ENCODE measurements at places on chromosomes 3 and 15.

GRCh38 chr3:172707030-172707429 is 3.8 kb downstream of the NCEH1 start:
- no peak for DNase-seq

DNA sequence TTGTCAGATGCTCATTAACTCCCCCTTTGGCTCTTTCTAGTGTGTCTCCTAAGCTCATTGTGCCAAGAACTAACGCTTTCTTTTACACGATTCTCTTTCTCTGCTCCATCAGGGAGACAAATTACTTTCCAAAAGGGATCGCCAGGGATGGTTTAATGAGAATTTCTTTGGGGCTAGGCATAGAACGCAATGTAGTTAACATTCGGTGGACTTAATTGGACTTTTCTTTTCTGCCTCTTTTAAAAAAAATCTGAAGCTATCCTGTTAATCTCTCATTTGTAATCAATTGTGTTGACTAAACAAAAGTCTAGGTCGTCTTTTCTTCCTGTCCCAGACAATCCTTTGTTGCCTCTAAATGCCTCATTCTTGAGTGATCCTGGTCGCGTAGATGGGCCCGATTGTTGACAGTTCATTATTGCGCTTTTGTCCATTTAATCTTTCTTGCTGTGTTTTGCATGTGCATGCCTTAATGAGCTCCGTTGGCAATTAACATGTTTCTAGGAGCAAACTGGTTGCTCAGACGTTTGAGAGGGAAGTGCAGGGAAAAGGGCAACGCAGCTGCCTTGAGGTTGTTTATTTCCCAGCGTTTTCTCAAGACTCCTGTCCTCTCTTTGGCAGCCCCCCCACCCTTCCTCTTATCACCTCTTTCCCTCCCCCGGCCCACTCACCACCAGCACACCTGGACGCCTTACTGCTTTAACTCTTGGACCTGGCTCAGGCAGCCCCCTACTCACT is 7.8 kb downstream of the FEZF2 start:
- no peak for DNase-seq

- no peak for DNase-seq
Measured at GRCh38 chr15:96028620-96029019, 301.9 kb upstream of the NR2F2 start.

DNA sequence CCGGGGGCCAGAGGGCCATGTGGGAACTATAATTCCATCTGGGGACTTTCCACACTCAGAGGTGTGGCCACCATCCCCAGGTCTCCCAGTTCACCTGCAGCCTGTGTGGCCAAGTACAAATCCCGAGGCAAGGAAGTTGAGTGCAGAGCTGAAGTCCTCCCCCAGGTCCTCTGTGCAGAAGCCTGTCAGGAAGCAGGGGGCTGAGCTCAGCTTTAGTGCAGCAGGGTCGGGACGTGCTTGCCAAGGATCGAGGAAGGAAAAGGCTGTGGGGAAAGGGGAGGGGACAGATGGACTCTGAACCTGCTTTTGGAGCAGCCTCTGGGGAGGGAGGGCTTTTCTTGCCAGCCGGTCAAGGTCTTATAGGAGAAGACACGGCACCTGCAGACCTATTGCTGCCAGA is 67.7 kb downstream of the CHRNA7 start:
- DNase-seq, result no peak

DNA sequence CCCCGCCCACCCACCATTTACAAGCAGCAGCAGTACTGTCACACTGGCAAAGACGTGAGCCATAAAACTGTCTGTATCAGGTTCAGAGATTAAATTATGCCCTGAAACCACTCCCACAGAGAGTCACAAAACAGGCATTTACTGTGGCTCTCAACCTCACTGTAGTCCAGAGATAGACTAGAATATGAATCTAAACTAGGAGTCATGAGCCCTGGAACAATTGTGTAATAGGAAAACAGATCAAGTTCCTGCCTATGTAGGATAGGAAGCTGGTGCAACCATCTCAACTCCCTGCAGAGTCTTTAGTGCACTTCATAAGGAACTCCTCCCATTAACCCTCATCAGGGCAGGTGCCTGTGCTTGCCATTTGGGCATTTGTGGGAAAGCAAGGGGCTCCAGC is 61.7 kb downstream of the FAM227B start:
- DNase-seq, result no peak

- DNase-seq, result no peak
Measured at GRCh38 chr3:197427021-197427420, 128.6 kb upstream of the DLG1 start.

- DNase-seq, result no peak
Measured at GRCh38 chr15:41734079-41734478, 40.2 kb upstream of the MAPKBP1 start.

GRCh38 chr3:41574900-41575299 is 375.6 kb downstream of the CTNNB1 start:
- DNase-seq, result no peak

- no peak for DNase-seq
Measured at GRCh38 chr15:78034495-78035191, 42.9 kb downstream of the TBC1D2B start.

DNA sequence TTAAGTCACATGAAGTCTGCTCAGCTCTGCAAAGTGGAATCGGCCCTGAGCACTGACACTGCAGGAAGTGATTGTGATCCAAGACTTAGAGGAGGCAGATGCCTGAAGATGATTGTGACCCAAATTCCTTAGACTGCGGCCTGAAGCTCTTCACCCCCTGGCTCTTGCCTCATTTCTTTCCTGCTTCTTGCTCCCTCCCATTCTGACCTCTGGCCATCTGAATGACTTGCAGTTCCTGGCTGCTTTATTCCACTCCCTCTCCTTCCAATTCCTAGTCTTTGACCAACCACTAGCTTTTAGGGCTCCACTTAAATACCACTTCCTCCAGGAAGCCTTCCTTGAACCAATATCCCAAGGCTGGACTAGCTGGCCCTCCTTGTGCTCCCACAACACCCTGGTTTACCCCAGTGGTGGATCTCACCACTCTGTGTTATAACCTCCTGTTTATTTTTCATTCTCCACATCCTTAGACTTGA is 9.9 kb upstream of the EPB42 start:
- DNase-seq, result no peak

- DNase-seq, result no peak
Measured at GRCh38 chr3:15207836-15208504, 1.9 kb downstream of the CAPN7 start.

DNA sequence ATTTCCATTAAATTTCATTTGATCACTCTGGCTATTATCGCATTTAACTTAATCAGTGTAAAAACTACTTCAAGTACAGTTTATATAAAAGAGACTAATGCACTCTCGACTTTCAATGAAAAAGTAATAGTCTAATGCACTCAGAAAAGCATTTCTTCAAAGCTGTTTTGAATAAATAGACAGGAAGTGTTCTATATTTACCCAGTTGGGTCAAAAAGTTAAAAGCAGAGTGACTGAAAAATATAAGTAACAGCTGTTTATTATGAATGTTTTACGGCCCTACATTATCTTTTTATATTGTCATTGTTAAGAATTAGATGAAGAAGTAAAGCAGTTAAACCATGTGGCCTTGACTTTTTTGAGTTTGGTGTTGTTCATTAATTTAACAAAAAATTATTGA is 391.8 kb downstream of the ZPLD1 start:
- no peak for DNase-seq

GRCh38 chr3:59304296-59304695 is 254.5 kb upstream of the CFAP20DC start:
- DNase-seq, result no peak

DNA sequence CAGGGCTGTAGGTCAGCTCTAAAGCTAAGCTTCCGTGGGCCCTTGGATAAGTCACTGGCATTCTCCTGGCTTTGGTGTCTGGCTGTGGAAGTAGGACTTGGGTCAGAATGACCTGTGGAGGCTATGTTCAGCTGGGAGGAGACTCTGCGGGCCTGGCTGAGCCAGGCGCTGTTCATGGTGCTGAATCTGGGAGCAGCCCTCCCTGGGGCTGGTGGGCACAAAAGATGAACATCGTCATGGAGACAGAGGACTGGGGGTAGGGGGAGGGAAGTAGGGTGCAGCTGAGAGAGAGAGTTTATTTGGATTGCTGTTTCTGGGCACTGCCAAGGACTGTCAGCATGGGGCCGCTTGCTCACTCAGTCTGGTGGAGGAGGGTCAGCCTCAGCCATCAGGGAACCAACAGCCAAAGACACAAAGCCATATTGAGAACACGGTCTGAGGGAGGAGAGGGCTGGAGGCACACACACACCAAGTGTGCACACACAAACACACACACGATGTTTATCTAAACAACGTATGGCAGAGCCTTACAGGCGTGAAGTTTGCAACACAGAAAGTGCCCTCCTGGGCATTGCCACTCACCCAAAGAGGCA is 120.7 kb upstream of the LINGO1 start:
- DNase-seq, result no peak

DNA sequence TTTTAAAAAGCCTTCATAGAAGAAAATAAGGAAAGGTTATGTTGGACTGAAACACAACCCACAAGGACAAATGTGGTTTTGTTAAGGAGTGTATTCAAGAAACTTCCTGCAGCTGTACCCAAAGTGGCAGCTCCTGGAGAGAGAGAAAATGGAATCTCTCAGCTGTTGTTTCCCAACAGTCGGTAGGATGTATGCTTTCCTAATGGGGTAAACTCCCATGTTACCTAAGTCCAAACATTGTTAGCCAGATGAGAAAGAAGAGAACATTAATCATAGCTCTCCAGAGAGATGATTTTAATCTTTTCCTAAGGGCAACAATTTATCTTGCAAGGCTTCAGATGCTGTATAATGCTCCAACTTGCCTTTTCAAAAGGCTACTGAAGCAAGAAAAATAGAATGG is 22.6 kb upstream of the TEX9 start:
- no peak for DNase-seq

GRCh38 chr3:124927574-124928045 is 6.9 kb downstream of the MUC13 start:
- DNase-seq, result no peak

DNA sequence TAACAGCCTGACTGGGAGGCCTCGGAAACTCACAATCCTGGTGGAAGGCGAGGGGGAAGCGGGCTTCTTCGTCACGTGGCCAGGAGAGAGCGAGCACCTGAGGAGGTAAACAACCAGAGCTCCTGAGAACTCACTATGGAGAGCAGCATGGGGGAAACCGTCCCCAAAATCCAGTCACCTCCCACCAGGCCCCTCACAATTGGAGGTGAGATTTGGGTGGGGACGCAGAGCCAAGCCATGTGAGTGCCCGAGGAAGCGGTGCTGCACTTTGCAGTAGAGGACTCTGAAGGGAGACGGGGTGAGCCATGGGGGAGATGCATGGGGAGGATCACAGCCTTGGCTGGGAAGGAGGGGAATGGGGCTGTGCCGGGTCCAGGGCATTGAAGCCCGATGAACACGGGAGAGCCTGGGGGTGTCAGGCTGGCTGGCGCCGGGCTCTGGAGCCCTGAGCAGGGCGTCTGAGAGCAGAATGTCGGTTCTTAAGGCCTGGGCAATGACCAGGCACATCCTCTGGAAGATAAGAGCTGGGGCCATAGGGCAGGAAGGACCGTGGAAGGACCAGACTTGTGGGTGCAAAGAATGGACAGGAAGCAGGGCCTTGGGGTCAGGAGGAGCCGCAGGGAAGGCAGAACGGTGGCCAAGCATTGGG is 117.7 kb downstream of the GABRG3 start:
- DNase-seq, result no peak

- no peak for DNase-seq
Measured at GRCh38 chr3:42381551-42382082, 28.8 kb downstream of the LYZL4 start.

GRCh38 chr3:141440942-141441341 is 45.9 kb upstream of the RASA2 start:
- no peak for DNase-seq

- no peak for DNase-seq
Measured at GRCh38 chr3:9250236-9250635, 790 bp upstream of the SRGAP3 start.

DNA sequence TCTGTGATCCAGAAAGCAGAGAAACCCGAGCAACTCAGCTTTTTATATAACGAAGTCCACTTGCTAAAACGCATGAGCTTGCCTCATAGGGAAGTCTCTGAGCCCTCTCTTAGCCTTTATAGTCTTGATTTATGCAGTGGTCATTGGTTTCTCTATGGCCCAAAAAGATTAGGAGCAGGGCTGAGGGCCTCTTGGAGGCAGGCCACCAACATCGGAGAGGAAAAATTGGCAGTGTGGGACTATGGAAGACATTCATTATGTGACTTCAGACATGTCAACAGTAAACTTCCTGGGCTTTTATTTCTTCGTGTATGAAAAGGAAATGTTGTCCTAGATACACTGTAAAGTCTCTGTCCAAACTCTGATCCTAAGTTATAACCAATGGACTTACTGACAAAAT is 13.5 kb downstream of the RAB8B start:
- no peak for DNase-seq

DNA sequence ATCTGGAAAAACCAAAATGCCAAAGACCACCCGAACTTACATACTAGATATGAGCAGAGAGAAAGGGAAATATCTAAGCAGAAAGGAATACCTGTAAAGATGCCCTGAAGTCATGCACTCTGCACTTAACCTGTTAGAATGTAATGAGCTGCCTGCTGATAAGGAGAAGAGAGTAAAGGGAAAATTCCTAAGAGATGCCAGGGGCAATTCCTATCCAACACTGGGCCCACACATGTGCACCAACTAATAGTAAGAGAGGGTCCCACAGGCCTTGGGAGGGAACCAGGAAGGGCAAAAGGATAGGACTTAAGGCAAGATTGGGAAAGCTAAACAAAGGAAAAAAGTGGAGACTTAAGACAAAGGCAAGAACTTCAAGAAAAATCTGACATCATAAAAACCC is 189.5 kb downstream of the NSUN3 start:
- no peak for DNase-seq

DNA sequence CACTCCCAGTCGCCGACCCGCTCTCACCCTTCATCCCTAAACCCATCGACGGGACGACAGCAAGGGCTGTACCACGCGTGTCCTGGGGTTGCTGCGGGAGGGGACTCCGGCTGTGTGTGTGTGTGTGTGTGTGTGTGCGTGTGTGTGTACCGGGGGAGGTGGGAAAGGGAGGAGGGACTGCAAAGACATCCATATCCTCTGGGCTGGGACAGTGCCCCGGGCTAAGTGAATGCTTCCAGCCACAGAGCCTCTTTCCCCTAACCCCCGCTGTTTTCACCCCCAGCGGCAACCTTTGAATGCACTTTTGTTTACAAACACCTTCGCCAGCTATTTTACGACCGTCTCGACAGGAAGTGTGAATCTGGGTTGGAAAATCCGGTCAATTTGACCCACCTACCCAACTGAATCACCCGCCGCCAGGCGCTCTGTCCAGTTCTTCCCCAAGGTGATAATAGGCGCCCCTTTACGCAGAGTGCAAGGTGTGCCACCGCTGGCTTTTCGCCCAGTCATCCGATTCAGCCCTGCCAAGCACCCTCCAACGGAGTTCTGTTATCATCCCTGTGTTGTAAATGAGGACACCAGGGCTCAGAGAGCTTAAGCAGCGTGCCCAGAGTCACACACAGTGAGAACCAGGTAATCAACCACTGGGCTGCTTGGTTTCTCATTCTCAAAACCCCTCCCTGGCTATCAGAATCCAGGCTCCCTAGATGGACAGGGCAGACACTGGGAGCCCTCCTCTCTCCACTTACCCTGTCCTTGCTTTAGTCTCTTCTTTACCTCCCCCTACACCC is 739 bp upstream of the AMOTL2 start:
- DNase-seq, result no peak

- no peak for DNase-seq
Measured at GRCh38 chr15:41004490-41004889, 51.2 kb downstream of the CHAC1 start.

- DNase-seq, result no peak
Measured at GRCh38 chr3:175411405-175411804, 552.3 kb downstream of the NAALADL2 start.

All from cortex of kidney (tissue), 1 donor.